Fibroblast of pulmonary artery (primary cell): ENCODE measurements at places on chromosomes 2 and 18.

DNA sequence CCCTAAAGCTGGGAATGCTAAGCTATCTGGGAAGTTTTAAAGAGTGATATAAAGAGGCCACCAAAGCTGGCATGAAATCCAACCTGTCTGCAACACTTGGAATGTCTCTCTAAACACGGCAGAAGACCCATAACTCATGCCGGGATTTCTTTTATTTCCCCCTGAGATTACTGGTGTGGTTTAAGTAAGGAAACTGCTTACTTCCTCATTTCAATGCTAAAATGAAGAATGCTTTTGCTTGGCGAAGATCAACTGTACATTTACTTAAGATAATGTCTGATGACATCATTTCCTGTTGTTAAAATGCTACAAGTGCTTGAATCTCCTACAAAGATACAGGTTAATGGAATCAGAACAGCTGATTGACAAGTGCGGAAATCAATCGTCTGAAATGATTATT lies 353.8 kb upstream of the SALL3 start:
- DNase-seq: no peak

DNA sequence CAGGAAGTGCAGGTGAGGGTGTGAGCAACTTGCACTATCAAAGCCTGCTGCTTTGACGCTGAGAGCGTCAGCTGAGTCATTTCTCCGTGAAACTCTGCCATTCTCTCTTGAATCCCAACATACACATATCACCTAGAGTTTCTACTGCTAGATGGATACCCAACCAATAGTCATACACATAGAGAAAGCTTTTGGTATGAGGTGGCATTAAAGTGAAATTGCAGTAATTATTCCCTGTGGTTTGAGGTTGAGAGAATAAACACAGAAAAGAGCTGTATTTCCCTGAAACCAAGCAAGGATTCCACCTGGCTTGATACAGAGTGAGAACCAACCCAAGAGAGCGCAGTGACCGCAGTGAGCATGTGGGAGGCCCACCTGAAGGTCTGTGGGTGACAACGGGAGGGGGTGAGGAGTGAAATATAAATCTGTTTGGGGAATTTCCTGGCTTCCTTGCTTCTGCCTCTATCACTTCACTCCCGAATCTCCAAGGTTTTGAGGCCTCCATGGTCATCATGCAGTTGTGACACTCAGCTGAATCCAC lies 28.8 kb upstream of the TMEM18 start:
- DNase-seq: no peak

DNA sequence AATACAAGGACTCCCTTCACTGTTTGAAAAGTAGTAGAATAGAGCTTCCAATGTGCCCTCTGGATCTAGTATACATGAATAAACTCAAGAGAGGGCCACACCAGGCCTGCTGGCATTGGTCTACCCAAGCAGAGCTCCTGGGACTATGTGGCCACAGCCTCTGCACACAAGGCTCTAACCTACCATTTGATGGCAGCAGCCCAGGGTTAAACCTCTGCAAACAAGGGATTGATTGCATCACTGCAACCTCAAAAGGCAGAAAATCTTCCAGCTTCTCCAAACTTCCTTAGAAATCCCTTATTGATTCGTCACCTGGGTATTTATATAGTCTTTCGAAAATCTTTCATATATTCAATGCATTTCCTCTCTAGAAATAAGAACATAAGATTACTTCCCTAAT lies 147.6 kb upstream of the SETBP1 start:
- no peak for DNase-seq

- DNase-seq: no peak
Measured at GRCh38 chr2:235492850-235493344, 946 bp upstream of the AGAP1 start.

GRCh38 chr2:27076323-27076722 lies 2.1 kb upstream of the EMILIN1 start:
- DNase-seq: no peak

DNA sequence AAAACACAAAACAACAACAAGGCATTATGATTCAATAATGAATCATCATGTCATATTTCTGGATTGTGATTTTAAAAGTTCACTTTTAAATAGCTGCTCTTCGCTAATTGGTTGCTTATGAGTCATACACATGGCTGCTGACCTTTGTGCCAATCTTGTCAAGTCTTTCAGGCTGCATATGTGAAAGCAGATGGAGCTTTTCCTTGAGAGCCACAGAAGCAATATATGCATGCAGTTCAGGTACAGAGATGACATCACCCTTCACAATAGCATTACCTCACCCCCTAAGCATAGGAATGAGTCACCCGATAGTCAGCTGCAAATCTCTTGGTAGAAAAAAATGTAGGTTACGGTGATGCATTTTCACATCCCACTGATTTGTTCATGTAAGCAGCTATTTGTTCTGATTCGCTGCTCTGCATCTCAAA lies 27.2 kb downstream of the EIF2AK3 start:
- DNase-seq: peak; percentile 98

DNA sequence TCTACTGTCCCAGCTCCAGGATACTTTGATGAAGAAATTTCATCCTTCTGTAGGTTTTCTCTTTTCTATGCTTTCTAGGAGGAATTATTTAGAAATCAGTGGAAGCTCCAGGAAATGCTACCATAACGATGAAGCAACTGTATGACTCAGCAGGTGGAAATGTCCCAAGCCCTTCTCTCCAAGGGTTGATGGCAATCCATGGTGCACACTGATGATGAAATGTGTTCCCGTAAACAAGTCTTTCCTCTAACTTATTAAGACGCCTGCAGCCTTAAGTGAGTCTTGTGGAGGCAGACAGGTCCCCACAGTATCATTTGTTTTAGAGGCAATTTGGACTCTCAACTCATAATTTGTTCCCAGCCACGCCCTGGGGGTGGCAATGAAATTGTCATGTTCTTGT lies 777.6 kb upstream of the SOX11 start:
- peak; percentile 4 for DNase-seq

GRCh38 chr2:18167871-18168270 lies 289.4 kb downstream of the KCNS3 start:
- no peak for DNase-seq

DNA sequence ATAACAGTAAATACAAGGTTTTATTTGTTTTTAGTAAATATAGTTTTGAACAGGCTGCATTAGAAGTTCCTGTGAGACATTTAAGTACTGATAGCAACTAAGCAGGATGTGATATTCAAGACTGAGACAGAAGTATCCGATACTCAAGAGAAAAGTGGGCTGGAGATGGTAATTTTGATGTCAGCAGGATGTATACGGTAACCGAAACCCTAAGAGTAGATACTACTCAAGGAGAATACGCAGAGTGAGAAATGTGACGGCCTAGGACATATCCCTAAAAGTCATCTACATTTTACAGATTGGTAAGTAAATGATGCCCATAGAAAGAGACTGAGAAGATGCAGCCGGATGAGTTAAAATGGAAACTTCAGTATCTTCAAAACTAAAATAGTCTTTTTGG lies 115.4 kb downstream of the GORASP2 start:
- DNase-seq: no peak

- DNase-seq: no peak
Measured at GRCh38 chr2:205499006-205499405, 183.3 kb upstream of the NRP2 start.

GRCh38 chr18:44637210-44638033 lies 43.3 kb upstream of the SETBP1 start:
- peak; percentile 7 for DNase-seq

- no peak for DNase-seq
Measured at GRCh38 chr2:162433491-162433890, 89.6 kb downstream of the GCA start.

DNA sequence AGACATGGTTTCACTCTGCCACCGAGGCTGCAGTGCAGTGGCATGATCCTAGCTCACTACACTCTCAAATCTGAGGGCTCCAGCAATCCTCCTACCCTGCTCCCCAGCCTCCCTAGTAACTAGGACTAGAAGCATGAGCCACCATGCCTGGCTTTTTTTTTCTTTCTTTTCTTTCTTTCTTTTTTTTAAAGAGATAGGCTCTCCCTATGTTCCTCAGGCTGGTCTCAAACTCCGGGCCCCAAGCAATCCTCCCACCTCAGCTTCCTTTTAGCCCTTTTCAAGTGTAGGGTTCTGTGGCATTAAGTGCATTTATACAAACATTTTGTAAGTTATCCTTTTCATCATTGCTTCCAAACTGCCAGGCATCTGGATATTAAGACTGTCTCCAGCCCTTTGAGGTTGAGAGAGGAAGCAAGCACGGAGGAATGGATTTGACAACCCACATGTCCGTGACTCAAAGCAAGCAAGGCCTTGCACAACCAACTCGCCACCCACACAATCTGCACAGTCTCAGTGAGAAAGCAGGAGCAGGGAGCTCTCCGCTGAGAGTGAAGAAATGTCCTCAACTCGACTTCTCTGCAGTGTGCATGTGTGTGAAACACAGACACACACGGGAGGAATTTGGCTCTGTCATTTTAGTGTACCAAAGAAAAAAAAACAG lies 65.6 kb downstream of the ATP8B1 start:
- peak; percentile 98 for DNase-seq

DNA sequence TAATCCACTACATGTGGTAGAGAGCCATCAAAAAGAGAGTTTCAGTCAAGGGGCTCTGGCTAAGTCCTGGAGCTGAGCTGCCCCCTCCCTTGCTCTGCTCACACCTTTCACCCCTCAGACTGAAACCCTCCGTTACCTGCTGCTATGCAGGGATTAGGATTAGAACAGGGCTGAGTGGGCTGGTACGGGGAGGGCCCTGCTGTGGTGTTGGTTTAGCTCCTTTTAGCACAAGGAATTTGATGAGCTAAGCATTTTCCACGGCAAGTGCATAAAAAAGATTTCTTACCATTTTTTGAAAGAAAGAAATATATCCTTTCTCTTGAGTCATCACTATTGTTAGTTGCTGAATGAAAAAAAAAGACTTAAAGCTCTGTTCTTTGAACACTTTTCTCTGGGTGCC lies 46.3 kb downstream of the TCF7L1 start:
- DNase-seq: no peak

- no peak for DNase-seq
Measured at GRCh38 chr2:143950704-143951103, 569.2 kb downstream of the ZEB2 start.

- peak; percentile 96 for DNase-seq
Measured at GRCh38 chr2:133817680-133818566, 249.7 kb upstream of the NCKAP5 start.

GRCh38 chr2:225064928-225065327 lies 22.7 kb upstream of the DOCK10 start:
- no peak for DNase-seq

DNA sequence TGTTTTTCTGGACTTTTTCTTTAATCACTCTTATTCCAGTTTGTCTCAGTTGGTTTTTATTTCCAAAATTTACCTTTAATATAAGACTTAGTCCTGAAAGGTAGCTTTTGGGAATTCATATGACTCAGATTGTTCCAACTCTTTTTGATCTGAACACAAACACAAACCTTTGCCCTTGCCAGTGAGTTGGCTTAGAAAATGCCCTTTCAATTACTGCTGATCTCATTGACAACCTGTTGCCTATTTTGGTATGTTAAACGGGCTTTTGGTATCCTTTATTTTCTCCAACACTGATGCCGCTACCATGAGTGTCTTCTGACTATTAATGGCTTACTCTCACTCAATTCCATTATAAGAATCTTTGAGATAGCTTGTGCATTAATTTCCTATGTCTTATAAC lies 143.4 kb downstream of the GULP1 start:
- DNase-seq: no peak

DNA sequence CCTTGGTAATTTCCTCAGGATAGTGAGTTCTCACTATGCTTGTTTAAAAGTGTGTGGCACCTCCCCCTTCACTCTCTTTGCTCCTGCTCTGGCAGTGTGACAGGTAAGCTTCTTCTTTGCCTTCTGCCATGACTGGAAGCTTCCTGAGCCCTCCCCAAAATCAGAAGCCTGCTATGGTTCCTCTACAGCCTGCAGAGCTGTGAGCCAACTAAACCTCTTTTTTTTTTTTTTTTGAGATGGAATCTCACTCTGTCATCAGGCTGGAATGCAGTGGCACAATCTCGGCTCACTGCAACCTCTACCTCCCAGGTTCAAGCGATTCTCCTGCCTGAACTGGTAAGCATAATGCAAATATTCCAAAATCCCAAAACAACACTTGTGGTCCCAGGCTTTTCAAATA lies 80.0 kb downstream of the SOWAHC start:
- peak; percentile 36 for DNase-seq

DNA sequence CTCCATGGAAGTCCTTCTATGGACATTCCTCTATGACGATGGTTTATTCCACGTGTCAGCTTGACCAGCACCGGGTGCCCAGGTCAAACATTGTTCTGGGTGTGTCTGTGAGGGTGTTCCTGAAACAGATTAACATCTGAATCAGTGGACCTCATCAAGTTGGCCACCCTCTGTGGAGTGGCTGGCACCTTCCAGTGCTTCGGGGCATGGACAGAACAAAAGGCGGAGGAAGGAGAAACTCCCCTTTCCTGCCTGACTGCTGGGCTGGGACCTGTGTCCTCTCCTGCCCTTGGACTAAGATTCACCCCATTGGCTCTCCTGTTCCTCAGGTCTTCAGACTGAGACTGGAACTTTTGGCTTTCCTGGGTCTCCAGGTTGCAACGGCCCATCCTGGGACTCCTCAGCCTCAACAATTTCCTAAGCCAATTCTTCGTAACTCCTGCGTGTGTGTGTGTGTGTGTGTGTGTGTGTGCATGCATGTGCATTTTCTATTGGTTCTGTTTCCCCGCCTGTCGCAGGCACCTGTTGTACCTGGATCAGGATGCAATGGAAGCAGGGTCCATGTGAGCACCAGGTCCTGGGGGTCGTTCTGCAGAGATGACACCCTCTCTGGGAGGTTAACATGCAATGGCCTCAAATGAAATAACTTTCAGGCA lies 357.2 kb upstream of the SALL3 start:
- no peak for DNase-seq

DNA sequence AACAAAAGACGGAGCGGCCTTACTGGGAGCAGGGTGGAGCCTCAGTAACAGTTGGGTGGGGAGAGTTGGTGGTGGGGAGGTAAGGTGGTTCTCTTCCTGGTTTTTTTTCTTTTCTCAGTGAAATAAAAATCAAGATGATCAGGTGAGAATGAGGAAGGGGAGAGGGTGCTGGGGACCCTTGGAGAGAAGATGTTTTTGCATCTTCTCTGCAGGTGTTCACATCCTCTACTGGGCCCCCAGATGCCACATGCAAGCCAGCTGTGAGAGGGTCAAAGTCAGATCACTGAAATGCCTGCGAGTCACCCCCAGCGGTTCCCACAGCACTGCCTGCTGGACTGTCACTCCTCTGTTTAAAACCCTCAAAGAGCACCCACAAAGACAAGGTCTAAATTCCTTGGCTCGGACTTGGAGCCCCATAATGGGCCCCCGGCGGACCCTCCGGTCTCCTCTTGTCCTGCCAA lies 69.8 kb upstream of the FHL2 start:
- DNase-seq: no peak

GRCh38 chr18:12394428-12394827 lies 13.3 kb upstream of the PRELID3A start:
- peak; percentile 26 for DNase-seq

GRCh38 chr18:56460581-56460980 lies 177.8 kb downstream of the TXNL1 start:
- DNase-seq: no peak

- DNase-seq: peak; percentile 25
Measured at GRCh38 chr2:208320686-208321085, 54.6 kb downstream of the PIKFYVE start.

DNA sequence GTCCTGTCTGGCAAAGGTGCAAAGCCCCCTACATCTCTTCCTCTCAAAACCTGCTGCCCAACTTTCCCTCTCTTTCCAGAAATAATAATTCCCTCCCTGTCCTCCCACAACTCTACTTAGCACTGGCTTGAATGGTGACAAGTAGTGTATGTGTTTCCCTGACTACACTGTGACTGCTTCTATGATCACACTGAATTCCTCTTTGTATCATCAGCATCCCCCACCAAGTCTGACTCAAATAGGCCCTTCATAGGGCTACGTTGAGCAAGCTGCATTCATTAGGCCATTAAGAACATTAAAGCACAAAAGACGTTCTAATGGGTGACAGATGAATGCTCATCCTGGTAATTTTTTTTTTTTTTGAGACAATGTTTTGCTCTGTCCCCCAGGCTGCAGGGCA lies 13.7 kb upstream of the ST3GAL5 start:
- DNase-seq: peak; percentile 40
